ENCODE measurements at places on chromosomes 2 and 18.

GRCh38 chr2:156538083-156538504 lies 101.9 kb downstream of the GPD2 start:
- no peak for DNase-seq

GRCh38 chr2:74850496-74851190 lies 16.7 kb downstream of the HK2 start:
- no peak for DNase-seq

DNA sequence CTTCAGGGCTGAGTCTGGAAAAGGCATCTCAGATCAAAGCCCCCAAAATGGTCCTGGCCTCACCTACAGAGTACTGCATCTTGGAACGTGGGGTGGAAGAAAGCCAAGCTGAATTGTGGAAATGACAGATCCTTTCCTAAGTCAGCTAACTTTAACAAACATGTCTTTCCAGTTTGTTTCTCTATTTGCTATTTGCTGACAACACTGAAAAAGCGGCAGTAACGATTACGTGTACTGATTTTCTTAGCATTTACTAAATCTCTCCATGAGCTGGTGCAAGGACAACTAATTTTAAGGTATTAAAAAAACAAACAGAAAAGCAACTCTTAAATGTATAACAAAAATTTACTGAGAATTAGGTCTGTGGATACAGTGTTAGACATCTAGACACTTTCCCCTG lies 1.1 kb downstream of the HIBCH start:
- DNase-seq: no peak

DNA sequence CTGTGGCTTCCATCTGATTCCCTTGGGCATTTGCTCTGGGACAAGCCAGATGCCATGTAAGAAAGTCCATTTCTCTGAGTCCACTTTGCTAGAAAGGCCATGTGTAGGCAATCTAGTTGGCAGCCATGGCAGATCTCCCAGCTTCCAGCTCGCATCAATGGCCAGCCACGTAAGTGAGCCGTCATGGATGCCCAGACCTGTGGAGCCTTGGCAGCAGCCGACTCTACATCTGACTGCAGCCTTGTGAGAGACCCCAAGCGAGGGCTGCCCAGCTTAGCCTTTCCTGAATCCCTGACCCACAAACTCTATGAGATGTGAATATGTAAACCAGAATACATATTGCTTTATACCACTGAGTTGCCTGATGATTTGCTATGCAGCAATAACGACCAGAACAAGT lies 533.5 kb downstream of the PARD3B start:
- no peak for DNase-seq

GRCh38 chr18:43692099-43692690 lies 414.9 kb upstream of the SYT4 start:
- no peak for DNase-seq

- peak; percentile 99 for DNase-seq
Measured at GRCh38 chr18:24397694-24398368, at the start of gene OSBPL1A. Gene OSBPL1A (minus strand): TSS chr18:24397824. CDS start chr18:24377533, 20,291 bp downstream.

- no peak for DNase-seq
Measured at GRCh38 chr2:60852282-60852860, 29.0 kb upstream of the REL start.

GRCh38 chr2:6417050-6417449 lies 448.7 kb downstream of the CMPK2 start:
- DNase-seq: no peak

DNA sequence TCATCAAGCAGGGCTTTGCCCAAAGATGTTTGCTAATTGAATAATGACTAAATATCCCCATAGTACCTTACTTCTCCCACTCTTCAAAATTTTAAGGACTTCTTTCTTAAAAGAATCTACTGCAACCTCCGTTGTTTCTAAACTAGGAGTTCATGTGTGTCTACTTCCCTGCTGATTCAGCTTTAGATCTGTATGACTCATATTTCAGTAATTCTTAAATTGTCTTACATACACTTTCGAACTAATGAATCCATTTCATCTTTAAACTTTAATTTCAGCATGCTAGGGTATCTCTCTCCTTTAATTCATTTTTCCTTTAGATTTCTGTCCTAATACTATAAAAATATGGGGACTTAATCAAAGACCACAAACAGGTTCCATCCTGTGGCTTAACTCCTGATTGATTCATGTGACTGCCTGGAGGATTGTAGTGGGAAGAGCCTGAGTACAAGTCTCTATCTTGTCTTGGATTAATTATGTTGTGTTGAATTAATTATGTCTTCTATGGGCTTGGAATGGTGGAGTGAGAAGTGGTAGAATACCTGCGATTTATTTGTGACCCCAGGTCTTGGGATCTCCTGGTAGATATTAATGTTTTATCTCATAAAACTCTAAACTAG lies 24.9 kb upstream of the COL5A2 start:
- DNase-seq: no peak

DNA sequence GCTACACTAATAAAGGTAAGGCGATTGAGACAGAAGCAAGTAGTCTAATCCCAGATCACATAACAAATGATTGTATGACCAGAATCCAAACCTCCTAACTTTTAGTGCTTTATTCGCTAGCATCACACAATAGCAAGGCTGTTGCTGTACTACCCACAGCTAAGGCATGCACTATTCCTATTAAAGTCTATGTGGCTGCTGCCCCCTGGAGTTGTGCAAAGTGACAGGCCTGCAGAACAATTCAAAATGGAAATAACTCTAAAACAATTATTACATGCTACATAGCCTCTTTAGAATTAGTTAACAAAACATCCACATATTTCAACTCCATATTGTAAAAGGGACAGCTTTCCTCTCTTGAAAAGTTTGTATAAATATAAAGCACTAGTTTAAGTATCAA lies 6.0 kb downstream of the ERBB4 start:
- DNase-seq: no peak

GRCh38 chr2:164061129-164061746 lies 325.4 kb upstream of the FIGN start:
- peak; percentile 53 for DNase-seq

- no peak for DNase-seq
Measured at GRCh38 chr2:122639711-122640110, 884.3 kb downstream of the TSN start.

- no peak for DNase-seq
Measured at GRCh38 chr2:181779288-181780021, 99.1 kb upstream of the NEUROD1 start.
